T47D (cell line): ENCODE measurements at places on chromosomes 5 and 9.

DNA sequence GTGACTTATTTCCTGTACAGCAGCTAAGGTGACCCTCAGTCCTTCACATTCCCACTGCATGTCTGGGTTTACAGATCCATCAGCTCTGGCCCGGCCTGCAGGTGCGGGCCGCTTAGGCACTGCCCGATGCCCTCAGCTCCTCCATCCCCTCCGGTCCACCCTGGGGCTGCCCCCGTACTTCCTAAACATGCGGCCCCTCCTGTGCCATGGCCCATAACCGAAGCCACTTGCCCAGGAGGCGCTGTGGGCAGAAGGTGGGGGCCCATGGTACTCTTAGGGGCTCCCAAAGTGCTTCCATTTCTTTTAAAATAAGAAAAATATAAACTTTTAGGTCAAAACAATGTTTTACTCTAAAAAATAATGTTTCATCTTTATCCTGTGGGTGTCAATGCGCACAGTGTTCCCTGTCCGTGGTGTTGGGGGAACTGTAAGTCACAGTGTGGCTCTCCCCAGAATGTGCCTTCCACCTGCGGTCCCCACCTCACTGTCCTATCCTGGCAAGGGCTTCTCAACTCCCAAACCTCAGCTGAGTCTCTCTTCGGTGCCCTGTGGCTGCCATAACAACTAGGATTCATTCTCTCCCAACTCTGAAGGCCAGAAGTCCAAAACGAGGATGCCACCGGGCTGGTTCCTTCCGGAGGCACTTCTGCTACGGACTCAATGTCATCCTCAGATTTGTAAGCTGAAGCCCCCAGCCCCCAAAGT lies 132.7 kb upstream of the LPCAT1 start:
- no peak for DNase-seq

DNA sequence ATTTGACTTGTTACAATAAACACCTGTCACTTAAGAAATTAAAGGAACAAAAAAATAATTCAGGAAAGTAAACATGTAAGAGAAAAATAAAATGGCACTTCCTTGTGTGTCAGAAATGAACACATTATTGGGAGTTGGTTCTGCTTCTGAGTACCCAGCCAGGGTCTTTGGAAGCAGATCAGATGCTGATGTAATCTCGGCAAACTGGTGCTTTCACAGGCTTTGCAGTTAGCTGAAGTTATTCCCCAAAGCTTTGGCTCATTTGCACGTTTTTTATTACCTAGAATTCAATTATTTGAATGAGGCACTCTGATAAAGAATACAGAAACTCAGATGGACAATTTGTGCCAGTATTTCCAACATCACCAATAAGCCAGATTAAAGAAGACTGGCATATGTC lies 10.9 kb downstream of the CDH18 start:
- DNase-seq = no peak

- peak; percentile 71 for DNase-seq
These were observed 22.3 kb upstream of the UBAC1 start for GRCh38 chr9:135983208-135984071.

DNA sequence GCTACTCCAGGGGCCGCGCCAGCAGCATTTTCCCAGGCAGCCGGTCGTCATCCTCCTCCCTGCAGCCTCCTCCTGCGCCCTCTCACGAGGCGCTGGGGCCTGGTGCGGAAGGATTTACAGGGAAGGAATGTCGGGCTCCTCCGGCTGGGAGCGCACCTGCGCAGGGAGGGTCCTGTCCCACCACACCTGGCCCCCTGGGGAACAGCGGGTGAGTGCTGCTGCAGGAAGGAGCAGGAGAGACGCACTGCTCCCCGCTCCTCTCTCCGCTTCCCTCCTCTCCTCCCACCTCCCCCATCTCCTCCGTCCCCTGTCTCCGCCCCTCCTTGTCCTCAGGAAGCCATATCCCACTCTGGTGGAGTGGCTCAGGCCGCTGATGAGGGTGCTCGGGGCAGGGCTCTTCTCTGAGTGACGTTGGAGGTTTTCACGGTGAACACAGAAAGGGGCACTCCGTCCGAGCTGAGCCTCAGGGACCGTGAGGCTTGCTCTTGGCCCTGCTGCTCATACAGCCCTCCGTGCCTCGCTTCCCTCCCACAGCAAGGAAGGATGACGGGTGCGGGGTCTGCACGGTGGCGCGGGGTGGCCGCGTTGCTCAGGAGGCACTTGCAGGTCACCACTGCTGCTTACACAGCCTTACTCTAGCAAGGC lies 31.3 kb downstream of the IRX4 start:
- no peak for DNase-seq

DNA sequence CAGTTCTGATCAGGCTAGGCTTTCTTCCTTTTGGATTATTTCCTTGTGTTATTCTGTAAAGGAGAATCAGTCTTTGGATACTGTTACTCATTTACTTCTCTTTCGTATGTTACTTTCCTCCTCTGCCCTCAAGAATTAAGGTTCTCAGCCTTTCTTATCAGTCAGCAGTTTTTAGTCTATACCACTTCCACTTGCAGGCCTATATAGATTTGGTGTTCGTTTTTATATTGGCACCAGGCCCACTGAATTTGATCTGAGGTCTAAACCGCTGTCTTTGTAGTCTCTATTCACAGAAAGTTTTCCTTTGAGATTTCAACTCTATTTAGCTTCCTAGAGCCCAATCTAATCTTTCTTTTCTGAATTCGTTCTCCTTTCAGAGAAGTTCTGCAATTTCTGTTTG lies 62.8 kb downstream of the ERBIN start:
- no peak for DNase-seq

DNA sequence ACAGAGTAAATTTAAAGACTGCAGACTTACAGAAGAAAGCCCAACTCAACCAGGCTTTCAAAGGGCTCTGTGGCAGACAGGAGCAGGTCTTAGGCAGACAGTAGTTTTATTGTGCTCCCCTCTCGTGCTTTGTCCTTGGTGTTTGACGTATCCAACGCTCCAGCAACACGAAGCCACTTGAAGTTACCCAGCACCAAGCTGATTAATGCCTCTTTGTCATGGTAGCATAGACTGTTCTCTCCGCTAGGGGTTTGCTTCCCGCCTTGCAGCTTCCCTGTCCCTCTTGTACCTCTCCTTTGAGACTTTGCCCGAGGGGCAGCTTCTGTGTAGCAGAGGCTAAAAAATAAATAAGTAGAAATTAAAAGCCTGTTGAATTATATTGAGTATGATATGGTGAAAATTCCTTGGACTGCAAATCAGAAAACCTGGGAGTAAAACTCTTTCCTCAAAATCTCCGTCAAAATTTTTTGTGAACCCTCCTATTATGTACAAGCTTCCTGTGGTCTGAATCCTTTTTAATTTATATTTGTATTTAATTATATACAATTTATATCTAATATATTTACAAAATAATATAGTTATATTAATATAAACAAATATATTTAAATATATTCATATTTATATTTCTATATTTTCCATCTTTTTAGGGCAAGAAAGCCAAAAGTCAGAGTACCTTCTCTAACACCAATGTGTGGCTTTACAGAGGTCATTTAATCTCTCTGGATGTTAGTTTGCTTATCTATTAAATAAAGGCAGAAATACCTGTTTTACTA lies 405.4 kb downstream of the DMAC1 start:
- DNase-seq = no peak

DNA sequence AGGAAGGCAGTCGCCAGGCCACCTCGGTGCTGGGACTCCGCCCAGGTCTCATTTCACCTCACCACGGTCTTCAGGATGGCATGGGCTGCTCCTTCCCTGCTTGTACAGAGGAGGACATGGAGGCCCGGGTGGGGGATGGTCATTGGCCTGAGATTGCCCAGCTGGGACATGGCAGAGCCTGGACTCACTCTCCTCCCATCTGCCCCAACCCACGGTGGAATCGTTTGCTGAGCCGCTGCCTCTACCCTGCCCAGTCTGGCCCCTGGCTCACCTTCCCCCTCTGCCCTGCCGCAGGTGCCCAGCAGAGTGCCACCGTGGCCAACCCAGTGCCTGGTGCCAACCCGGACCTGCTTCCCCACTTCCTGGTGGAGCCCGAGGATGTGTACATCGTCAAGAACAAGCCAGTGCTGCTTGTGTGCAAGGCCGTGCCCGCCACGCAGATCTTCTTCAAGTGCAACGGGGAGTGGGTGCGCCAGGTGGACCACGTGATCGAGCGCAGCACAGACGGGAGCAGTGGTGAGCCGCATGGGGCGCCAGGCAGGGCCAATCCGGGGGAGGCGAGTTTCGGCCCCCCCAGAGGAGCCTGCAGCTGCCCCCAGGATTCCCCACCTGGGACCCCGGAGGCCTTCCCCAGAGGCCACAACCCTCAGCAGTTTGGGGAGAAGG lies 36.7 kb downstream of the HK3 start:
- peak; percentile 62 for DNase-seq

DNA sequence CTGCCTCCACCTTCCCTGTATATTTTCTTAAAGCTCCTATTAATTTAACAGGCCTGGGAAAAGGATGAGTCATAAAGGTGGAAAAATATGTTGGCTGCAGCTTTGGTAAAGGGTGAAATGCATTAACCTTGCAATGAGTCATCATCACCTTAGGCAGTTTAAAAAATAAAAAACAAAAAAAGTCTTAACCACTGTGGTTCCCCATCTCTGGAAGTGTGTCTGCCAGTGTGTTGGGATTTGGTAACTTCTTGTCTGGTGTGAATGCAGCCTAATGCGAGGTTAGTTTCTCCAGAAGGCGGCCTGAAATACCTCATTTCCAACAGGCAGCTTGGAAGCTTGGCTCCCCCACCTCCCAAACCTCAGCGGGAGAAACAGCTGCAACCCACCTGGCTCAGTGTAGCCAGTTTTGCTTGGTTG lies 265.3 kb upstream of the GAS1 start:
- DNase-seq = peak; percentile 49

- DNase-seq = no peak
These were observed 22.3 kb downstream of the PRELID2 start for GRCh38 chr5:145812877-145813276.

DNA sequence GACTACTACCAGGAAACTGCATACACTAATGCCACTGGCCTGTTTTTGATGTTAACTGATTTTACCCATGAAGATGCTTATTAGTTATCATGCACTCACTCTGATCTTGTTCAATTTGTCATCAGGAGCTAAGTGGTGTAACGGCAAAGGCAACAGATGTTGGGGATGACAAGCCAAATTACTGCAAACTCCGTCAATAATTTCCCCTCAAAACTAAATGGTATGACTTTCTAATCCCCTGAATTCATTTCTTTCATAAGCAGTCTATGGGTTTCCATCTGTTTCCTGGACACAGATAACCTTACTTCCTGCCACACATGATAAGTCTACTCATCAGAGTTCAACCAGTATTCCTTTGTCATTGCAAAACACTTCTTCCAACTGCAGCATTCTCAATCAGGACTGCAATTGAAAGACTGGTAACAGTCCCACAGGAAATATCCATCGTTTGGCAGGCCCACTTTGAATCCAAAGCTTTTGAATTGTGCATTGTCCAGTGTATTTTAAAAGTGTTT lies 96.2 kb upstream of the SMC2 start:
- no peak for DNase-seq

DNA sequence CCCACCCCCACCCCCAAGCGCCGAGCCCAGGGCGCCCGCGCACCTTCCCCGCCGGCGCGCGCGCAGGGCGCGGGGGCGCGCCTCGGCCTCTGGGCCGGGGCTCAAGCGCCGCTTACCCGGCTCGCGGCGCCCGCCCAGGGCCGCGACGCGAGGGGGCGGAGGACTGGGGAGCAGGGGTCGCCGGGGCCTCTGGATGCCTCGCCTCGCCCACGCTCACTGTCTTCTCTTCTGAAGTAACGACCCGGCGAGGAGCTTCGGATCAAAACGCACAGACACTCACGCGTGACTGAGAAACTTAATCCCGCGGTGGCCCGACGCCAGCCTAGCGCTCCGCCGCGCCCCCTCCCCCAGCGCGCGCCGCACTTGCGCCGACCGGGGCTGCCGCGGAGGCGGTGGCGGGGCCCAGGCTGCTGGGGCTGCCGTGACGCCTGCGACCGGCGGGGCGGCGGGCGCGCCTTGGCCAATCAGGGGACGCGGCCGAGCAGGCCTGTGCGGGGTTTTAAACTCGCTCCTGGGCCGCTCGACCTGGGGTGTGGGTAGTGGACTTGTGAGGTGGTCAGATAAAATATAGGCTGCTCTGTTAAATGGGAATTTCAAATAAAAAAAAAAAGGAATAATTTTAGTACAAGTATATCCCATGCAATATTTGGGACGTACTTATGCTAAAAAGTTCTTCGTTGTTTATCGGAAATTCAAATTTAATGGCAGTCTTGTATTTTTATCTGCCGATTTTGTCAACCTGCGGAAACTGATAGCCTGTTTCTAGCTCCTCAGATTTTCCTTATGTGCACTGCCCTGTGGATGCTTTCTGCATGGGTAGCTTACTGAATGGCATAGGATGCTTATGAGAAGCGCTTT lies at the start of gene MPDZ:
MPDZ (minus strand) TSS at position 409 of the 858 bp plus-strand sequence. CDS start 29,377 bp downstream, outside the sequence.
- DNase-seq = peak; percentile 72

DNA sequence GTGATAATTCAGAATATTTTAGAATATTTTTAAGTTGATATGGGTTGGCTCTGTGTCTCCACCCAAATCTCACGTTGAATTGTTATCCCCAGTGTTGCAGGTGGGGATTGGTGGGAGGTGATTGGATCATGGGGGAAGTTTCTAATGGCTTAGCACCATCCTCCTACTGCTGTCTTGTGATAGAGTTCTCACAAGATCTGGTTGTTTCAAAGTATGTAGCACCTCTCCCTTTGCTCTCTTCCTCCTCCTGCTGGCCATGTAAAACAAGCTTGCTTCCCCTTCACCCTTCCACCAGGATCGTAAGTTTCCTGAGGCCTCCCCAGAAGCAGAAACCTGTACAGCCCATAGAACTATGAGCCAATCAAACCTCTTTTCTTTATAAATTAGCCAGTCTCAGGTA lies 214.6 kb upstream of the C9orf72 start:
- DNase-seq = no peak

- no peak for DNase-seq
These were observed 64.2 kb downstream of the KLF4 start for GRCh38 chr9:107425101-107426025.

- no peak for DNase-seq
These were observed 130.0 kb downstream of the CACNA1B start for GRCh38 chr9:138007566-138007917.

DNA sequence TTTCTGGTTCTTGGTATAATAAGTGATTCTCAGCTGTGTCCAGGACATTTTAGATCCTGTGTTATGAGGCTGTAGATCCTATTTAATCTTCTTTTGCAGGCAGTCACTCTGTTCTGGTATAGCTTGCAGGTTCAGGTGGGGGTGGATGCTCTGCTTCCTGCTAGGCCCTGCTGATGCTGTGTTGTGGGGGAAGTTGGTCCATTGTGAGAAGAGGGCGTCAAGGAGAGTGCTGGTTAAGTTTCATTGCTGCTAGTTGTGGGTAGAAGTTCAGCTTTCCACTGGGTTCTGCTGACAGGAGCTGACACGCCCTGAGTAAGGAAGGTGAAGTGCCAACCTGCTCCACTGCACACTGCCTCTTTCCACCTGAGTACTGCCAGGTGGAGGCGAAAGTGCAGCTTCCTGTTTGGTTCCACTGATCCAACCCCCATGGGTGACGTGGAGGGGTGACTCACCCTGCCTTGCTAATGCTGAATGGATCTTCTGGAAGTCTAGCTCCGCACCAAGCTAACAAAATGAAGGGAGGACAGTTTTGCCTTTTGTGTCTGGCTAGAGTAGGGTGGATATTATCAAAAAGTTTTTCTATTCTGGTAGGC lies 16.3 kb downstream of the NMRK1 start:
- no peak for DNase-seq
